ENCODE measurements at places on chromosomes 16 and 17. TPM values are rescaled to one million over a fixed set of nuclear protein-coding genes. Genes with fewer than 3 reads are reported as not detected.

PRR35 gene
- 0.09 TPM for total RNA-seq

BRICD5 gene
- 7.0 TPM for total RNA-seq

FOXK2 gene
- total RNA-seq, result 68.0 TPM

IKZF3 gene
- total RNA-seq, result 0.34 TPM

SLC38A8 gene
- not detected for total RNA-seq

ABCA9 gene
- total RNA-seq, result 0.16 TPM

SUZ12 gene
- total RNA-seq, result 16.6 TPM

TAT gene
- not detected for total RNA-seq

MYO15A gene
- total RNA-seq, result 0.32 TPM

CACNG5 gene
- total RNA-seq, result not detected

KRTAP3-1 gene
- total RNA-seq, result not detected

C17orf78 gene
- not detected for total RNA-seq

GPR139 gene
- total RNA-seq, result not detected

KIFC3 gene
- total RNA-seq, result 80.4 TPM

SYT17 gene
- total RNA-seq, result 2.5 TPM

KRTAP2-3 gene
- total RNA-seq, result 3.8 TPM

HOXB6 gene
- not detected for total RNA-seq

TNFRSF17 gene
- total RNA-seq, result not detected

MSLN gene
- not detected for total RNA-seq

PTX4 gene
- not detected for total RNA-seq

PPM1E gene
- total RNA-seq, result 0.79 TPM

ALOX15B gene
- total RNA-seq, result not detected

CLEC19A gene
- total RNA-seq, result not detected

ZNF423 gene
- 12.4 TPM for total RNA-seq

MYL11 gene
- total RNA-seq, result not detected

DNAAF1 gene
- total RNA-seq, result 0.38 TPM

CX3CL1 gene
- total RNA-seq, result 12.1 TPM

IFT20 gene
- total RNA-seq, result 70.4 TPM

GP2 gene
- not detected for total RNA-seq

ALOX12 gene
- total RNA-seq, result not detected

TBC1D3K gene
- total RNA-seq, result not detected

TOP2A gene
- 7.3 TPM for total RNA-seq

MPV17L gene
- 0.65 TPM for total RNA-seq

FKBP10 gene
- total RNA-seq, result 446 TPM

PRAC1 gene
- not detected for total RNA-seq

OTOP2 gene
- not detected for total RNA-seq

MFAP4 gene
- total RNA-seq, result 3.7 TPM

STAC2 gene
- not detected for total RNA-seq

GGA3 gene
- 25.3 TPM for total RNA-seq

LITAFD gene
- not detected for total RNA-seq

JPT1 gene
- total RNA-seq, result 232 TPM

MSI2 gene
- total RNA-seq, result 67.9 TPM

RAB26 gene
- 1.2 TPM for total RNA-seq
